Heart left ventricle (tissue), 16 donors: ENCODE measurements at places on chromosomes 3 and 15.

- no peak overlapping the region for H3K27ac ChIP-seq
- no peaks in the 10 kb centered on the region for H3K27me3 ChIP-seq
- DNase-seq: no peak
- no peaks in the 10 kb centered on the region for H3K4me1 ChIP-seq
- H3K36me3 ChIP-seq: no peaks in the 10 kb centered on the region
Observed at GRCh38 chr15:69421498-69421897, 7.3 kb downstream of the KIF23 start.

DNA sequence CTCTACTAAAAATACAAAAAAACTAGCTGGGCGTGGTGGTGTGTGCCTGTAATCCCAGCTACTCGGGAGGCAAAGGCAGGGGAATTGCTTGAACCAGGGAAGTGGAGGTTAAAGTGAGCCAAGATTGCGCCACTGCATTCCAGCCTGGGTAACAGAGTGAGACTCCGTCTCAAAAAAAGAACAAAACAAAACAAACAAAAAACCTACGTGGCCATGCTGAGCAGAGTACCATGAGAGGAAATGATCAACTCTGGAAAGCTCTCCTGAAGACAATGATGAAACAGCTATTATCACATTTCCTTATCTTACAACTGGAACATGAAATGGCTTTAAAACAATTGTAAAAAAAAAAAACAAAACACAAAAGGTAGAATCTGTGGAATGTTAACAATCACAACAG, 75.2 kb downstream of the CHSY1 start:
- H3K4me1 ChIP-seq: peaks cover 7% of the 10 kb centered on the region
- peak overlapping the region; percentile 72 for H3K27ac ChIP-seq
- DNase-seq: no peak

DNA sequence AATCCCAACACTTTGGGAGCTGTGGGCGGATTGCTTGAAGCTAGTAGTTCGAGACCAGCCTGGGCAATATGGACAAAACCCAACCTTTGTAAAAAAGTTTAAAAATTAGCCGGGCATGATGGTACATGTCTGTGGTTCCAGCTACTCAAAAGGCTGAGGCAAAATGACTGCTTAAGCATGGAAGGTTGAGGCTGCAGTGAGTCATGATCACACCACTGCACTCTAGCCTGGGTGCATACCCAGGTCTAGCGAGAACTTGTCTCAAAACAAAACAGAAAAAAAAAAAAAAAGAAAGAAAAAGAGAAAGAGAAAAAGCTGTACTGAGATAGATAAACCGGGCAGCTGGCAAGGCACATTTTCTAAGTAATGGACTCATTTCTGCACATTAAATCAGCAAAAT, 10.6 kb downstream of the ARPP19 start:
- no peak overlapping the region for H3K27ac ChIP-seq
- H3K27me3 ChIP-seq: no peaks in the 10 kb centered on the region

- H3K4me3 ChIP-seq: no peak overlapping the region
- H3K27ac ChIP-seq: peak overlapping the region; percentile 40
- H3K27me3 ChIP-seq: no peaks in the 10 kb centered on the region
- H3K36me3 ChIP-seq: no peaks in the 10 kb centered on the region
- DNase-seq: no peak
Observed at GRCh38 chr15:85443046-85443445, 62.6 kb downstream of the AKAP13 start.

- no peaks in the 10 kb centered on the region for H3K27me3 ChIP-seq
- DNase-seq: no peak
- H3K4me3 ChIP-seq: no peak overlapping the region
- H3K36me3 ChIP-seq: no peaks in the 10 kb centered on the region
Observed at GRCh38 chr3:143480344-143480743, 360.8 kb downstream of the CHST2 start.

- H3K4me3 ChIP-seq: no peak overlapping the region
- DNase-seq: no peak
- no peaks in the 10 kb centered on the region for H3K27me3 ChIP-seq
- H3K36me3 ChIP-seq: no peaks in the 10 kb centered on the region
Observed at GRCh38 chr3:135994708-135995337, 29.3 kb downstream of the PPP2R3A start.

DNA sequence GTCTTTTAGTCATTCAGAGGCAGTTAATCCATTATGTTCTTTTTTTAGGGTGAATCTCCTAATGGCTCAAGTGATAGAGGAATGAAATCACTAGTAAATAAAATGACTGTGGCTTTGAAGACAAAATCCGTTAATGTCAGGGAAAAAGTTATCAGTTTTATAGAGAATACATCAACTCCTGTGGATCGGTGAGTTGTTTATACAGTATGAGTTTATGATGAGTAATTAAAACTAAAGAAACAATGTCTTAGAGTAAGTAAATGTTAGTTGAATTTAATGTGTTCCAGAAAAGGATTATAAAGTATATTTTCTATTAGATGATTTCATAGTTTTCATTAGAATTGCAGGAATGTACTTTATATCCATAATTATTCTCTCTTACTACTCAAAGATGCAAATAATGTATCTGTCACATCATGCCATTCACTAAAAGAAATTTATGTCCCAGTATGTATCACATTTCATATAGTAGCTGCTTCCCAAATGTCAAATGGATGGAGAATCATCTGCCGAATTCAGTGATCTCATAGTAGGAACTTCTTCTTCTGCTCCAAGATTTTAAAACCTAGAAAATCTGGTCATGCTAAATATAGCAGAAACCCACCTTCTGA, 24.1 kb upstream of the NIT2 start:
- no peak for DNase-seq
- H3K4me1 ChIP-seq: no peaks in the 10 kb centered on the region
- no peak overlapping the region for H3K27ac ChIP-seq
- H3K36me3 ChIP-seq: peaks cover 93% of the 10 kb centered on the region
- no peaks in the 10 kb centered on the region for H3K27me3 ChIP-seq
- H3K4me3 ChIP-seq: no peak overlapping the region

- H3K27me3 ChIP-seq: no peaks in the 10 kb centered on the region
- no peak overlapping the region for H3K27ac ChIP-seq
- no peak overlapping the region for H3K4me3 ChIP-seq
- no peaks in the 10 kb centered on the region for H3K36me3 ChIP-seq
- DNase-seq: no peak
- no peaks in the 10 kb centered on the region for H3K4me1 ChIP-seq
Observed at GRCh38 chr3:170529346-170529745, 56.5 kb downstream of the SLC7A14 start.

DNA sequence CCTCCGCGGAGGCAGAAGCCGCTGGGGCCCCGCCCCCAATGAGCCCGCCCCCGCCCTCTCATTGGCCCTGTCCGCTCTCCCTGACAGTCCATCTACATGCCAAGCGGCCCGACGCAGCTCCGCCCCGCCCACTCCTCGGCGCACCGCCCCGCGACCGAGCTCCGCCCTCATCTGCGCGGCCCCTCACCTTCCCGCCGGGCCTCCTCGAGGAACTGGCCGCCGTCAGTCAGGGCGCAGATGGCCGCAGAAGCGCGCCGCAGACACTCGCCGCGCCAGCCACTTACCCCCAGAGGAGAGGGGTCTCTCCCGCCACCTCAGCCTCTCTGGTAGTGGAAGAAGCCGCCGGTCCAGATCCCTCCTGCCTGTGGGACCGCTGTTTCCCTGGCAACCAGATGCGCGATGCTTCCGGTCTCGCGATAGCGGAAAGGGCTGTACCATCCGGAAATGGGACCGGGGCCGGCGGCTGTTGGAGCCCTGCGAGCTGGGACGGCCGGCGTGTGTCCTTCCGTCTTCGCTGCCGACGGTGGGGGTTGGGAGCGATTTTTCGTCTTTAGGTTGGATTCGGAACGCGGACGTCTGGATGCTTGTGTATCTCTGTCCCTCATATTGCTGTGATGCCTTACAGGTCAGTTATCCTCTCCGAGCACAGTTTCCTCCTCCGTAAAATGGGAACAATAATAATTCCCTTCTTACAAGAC, at the start of gene FSIP1:
Gene FSIP1, minus strand, starts transcription at position 401 of the 698 bp plus-strand sequence. CDS start 6,317 bp downstream, outside the sequence.
- H3K4me3 ChIP-seq: peak within 1 kb of the TSS; percentile 78
- H3K27me3 ChIP-seq: no peaks in the 10 kb centered on the region
- peak within 1 kb of the TSS; percentile 71 for H3K27ac ChIP-seq
- no peaks in the 10 kb centered on the region for H3K36me3 ChIP-seq

- H3K27me3 ChIP-seq: no peaks in the 10 kb centered on the region
- H3K4me1 ChIP-seq: peaks cover 33% of the 10 kb centered on the region
- no peak for DNase-seq
- H3K27ac ChIP-seq: no peak overlapping the region
Observed at GRCh38 chr15:76863693-76864092, 41.4 kb downstream of the SCAPER start.

DNA sequence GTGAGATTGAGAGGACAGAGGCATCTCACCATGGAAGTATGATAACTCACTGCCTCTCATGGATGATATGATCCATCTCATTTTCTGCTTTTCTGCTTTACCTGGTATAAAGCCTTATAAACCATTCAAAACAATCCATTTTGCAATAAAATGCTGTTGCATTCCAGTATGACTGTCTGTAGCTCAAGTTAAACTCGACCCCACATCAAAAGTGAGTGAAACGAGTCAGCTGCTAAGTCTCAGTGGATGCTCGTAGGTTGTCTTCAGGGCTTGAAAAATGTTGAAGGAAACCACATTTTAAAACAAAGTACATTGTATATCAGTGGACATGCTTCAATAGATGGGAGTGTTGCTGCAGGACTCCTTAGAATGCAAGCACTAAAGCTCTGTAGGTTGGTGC, 839.0 kb downstream of the TUSC7 start:
- no peak overlapping the region for H3K4me3 ChIP-seq
- DNase-seq: no peak
- H3K27me3 ChIP-seq: no peaks in the 10 kb centered on the region
- H3K4me1 ChIP-seq: no peaks in the 10 kb centered on the region
- H3K27ac ChIP-seq: no peak overlapping the region
- H3K36me3 ChIP-seq: no peaks in the 10 kb centered on the region

- H3K27me3 ChIP-seq: no peaks in the 10 kb centered on the region
- peaks cover 19% of the 10 kb centered on the region for H3K4me1 ChIP-seq
- H3K27ac ChIP-seq: no peak overlapping the region
- no peak for DNase-seq
- H3K4me3 ChIP-seq: no peak overlapping the region
Observed at GRCh38 chr3:16999161-16999560, 114.4 kb downstream of the PLCL2 start.

DNA sequence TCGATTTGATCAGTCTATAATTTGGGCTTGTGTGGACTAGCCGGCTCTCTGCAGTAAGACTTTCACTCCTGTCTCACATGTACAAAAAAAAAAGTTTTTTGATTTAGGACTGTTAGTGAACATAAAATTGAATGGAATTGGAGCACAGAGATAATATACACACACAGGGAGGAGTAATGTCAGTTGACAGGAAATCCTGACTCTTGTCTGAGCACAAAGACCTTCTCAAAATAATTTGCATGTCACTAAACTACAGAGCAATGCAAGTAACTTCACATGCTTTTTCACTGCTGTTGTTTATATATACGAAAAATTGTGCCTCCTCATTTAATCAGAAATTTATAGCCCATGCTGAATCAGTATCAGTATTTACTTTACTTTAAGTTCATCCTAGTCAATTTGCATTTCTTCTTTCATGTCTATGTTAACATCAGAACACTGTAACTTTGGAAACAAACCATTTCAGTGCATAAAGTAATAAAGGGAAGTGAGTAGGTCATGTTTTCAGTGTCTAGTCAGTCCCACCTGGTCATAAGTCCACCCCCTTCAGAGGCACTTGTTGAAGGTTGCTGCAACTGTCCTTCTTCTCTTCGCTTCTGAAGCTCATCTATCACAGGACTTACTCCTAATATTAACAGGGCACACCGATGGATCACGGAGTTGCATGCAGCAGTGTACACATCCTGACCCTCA, 115.8 kb downstream of the FBXL22 start:
- H3K36me3 ChIP-seq: peaks cover 98% of the 10 kb centered on the region
- no peak overlapping the region for H3K4me3 ChIP-seq
- no peaks in the 10 kb centered on the region for H3K4me1 ChIP-seq
- H3K27me3 ChIP-seq: no peaks in the 10 kb centered on the region
- no peak for DNase-seq

DNA sequence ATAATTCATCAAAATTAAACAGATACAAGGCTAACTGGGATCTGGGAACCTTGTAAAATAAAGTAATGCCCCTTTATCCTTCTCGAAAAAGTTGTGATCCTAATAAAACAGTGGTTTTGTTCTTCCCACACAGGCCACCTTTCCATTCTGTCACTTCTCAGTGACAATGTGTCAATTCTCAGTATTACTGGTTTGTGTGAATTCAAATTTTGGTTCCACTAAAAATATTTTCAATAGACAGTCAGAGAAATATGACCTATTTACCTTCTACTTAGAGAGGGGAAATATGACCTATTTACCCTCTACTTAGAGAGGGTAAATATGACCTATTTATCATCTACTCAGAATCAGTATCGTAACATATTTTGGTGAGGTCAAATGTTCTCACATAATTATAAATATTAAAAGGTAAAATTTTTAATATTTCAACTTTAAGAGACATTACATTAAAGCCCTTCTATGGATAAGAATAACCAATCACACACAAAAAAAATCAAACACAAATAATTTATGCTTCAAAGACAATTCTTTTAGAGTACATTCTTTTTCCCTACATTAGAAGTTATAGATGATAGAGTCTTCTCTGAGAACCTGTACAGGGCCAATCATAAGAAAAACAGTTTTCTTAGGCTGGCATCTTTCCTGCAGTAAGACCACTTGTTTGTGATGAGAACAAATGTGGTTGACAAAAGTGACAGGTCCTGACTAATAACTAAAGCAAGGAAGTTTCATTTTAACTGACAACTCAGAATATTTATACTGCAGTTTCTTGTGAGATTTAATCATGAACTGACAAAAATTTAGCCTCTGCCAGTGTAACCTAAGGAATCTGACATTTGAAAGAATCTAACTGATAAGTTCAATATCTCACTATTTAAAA, 323.3 kb downstream of the DIPK2A start:
- no peaks in the 10 kb centered on the region for H3K27me3 ChIP-seq
- no peak overlapping the region for H3K27ac ChIP-seq
- H3K36me3 ChIP-seq: no peaks in the 10 kb centered on the region
- DNase-seq: no peak
- H3K4me3 ChIP-seq: no peak overlapping the region
- H3K4me1 ChIP-seq: no peaks in the 10 kb centered on the region

- no peaks in the 10 kb centered on the region for H3K27me3 ChIP-seq
- no peaks in the 10 kb centered on the region for H3K36me3 ChIP-seq
- peaks cover 77% of the 10 kb centered on the region for H3K4me1 ChIP-seq
Observed at GRCh38 chr15:70093070-70093469, 4.6 kb downstream of the TLE3 start.

GRCh38 chr15:22948056-22948455, 32.1 kb downstream of the CYFIP1 start:
- no peak for DNase-seq
- H3K36me3 ChIP-seq: peaks cover 13% of the 10 kb centered on the region
- no peaks in the 10 kb centered on the region for H3K27me3 ChIP-seq
- H3K4me1 ChIP-seq: peaks cover 10% of the 10 kb centered on the region

- no peak for DNase-seq
- no peaks in the 10 kb centered on the region for H3K36me3 ChIP-seq
- H3K4me3 ChIP-seq: no peak overlapping the region
- no peaks in the 10 kb centered on the region for H3K27me3 ChIP-seq
Observed at GRCh38 chr15:80789296-80789695, 10.1 kb downstream of the CEMIP start.
